CD4-positive, alpha-beta T cell treated with Interleukin-6 at 100 ng/mL for 8 hours (primary cell): ENCODE measurements at places on chromosomes 5 and 9.

DNA sequence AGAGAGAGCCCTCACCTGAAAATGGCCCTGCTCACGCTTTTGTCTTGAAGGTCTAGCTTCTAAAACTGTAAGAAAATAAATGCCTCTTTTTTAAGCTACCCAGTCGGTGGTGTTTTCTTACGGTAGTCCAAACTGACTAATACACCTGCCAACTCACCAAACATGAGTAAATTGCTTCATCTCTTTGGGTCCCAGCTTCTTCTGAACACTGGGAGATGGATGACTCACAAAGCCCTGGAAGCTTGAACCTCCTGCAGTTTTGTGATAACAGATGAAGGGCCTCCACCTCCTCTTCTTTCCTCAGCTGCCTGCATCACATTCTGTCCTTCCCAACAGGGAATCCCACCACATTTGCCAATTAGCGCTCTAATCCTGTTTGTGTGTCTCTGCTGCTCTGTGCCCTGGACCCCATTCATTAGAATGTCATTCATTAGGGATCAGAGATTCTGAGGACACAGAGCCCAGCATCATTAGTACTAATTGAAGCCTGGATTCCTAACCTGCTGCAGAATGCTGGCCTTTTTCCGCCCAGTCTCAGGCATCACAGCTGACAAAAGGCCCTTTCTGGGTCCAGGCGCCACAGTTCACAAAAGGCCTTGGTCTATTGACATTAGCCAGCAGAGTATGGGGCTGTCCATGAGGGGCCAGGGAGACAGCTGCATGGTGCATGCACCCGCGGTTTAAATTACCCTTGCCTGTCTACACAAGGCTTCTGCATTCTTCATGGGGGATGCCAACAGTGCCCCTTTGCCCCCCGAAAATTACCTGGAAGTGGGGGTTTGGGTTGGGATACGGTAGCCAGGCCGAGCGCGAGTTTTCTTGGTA, 349.3 kb downstream of the SEMA5A start:
- DNase-seq: no peak

- DNase-seq: no peak
Measured at GRCh38 chr9:37917313-37917731, 13.4 kb upstream of the SLC25A51 start.

DNA sequence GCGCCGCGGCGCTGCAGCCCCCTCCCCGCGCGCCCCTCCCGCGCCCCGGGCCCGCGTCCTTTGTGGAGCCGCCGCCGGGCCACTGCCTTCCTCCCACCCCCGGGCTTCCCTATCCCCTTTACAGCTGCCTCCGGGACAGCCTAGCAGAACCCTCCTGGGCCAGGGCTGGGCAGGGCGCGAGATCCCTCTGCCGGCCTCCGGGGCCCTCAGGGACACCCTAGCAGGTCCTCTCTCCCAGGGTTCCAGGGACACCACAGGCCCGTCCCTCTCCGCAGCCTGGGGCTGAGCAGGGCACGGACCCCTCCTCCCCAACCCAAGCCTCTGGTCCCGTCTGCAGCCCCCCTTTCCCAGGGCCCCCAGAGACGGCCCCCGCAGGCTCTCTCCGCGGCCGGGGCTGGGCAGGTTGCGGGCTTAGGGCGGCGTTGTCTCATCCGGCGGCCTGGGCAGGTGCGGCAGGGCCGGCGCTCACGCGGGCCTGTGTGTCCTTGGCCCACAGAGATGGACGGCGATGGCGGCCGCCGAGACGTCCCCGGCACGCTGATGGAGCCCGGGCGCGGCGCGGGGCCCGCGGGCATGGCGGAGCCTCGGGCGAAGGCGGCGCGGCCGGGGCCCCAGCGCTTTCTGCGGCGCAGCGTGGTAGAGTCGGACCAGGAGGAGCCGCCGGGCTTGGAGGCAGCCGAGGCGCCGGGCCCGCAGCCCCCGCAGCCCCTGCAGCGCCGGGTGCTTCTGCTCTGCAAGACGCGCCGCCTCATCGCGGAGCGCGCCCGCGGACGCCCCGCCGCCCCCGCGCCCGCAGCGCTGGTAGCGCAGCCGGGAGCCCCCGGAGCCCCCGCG, 710 bp downstream of the WNK2 start:
- no peak for DNase-seq

DNA sequence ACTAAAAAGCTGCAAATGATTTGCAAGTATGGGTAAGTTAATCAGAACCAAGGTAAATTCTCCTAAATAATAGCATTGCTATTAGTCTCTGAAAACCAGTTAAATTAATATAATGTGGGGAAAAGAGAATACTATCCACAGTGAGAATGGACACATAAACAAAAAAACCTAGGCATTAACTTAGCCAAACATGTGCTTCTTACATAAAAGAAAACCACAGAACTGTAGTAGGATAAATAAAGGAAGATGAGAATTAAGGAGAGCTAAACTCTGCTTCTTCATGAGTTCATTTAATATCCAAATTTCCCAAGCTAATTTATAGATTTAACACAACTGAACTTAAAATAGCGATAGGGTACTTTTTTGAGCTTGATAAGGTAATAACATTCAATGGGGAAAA, 31.8 kb downstream of the ABCA1 start:
- no peak for DNase-seq

DNA sequence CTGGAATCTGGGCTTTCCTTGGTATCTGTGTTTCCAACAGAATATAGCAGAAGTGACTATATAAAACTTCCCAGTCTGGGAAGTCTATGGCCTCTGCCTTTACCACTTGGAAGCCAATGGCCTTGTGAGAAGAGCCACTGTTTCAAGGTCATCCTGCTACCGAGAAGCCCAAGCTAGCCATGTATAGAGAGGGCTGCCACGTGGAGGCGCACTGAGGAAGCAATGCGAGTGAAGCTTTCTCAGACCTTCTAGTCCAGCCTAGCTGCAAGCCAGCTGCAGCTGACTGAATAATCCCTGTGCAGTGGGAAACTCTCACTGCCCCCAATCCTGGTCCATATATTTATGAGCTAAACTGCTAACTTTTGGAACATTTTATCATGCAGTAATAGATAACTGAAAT, 661.8 kb upstream of the RIOK2 start:
- no peak for DNase-seq

DNA sequence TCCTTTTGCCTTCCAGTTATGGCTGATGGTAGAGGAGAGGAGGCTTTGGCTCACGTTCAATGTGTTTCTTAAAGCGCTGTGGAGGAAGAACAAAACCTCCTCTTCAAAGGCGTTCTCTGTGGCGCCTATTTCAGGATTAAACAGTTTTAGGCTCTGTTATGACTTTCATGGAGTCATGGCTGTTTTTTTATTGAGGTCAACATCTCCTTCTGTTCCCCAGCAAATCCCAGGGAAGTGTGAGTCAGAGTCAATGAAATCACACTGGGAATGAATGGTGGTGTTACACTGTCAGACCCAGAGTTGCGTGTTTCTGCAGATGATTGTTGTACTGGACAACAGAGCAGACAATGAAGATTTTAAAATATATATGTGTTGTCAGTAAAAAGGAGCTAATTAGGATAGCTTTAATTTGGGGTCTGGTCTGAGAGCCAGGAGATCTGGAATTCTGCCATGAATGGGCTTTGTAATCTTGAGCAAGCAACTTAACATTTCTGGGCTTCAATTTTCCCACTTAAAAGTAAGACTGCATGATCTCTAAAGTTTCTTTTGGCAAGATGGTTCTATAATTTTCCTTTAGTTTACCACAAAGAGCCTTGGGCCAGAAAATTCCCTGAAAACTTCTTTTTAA, 240.7 kb downstream of the CSNK1G3 start:
- DNase-seq: no peak

GRCh38 chr9:92266486-92266885, 27.0 kb downstream of the IARS1 start:
- DNase-seq: no peak

DNA sequence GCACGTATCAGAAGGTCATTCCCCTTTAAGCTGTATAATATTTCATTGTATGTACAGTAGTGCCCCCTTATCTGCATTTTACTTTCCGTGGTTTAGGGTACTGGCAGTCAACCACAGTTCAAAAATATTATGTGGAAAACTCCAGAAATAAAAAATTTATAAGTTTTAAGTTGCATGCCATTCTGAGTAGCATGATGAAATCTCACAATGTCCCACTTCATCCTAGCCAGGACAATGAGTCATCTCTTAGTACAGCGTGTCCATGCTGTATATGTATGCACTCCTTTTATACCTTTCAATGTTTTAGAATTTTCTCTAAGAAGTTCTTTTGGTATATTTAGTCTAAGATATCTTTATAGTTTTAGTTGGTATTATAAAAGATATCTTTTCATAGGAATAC, 115.0 kb upstream of the HAND1 start:
- DNase-seq: no peak

GRCh38 chr5:99929806-99930135, 605.4 kb upstream of the FAM174A start:
- no peak for DNase-seq
